ENCODE measurements at places on chromosomes 3 and 15. TPM values are rescaled to one million over a fixed set of nuclear protein-coding genes. Genes with fewer than 3 reads are reported as not detected.

ADCY5 gene
- total RNA-seq = not detected

ZFYVE19 gene
- 18.5 TPM for total RNA-seq

MCTP2 gene
- total RNA-seq = 0.53 TPM

NLGN1 gene
- 52.5 TPM for total RNA-seq

SGO1 gene
- 26.0 TPM for total RNA-seq

VEPH1 gene
- total RNA-seq = 325 TPM

MUC20 gene
- total RNA-seq = not detected

ATOSA gene
- 56.4 TPM for total RNA-seq

FGD5 gene
- total RNA-seq = 107 TPM

TRAT1 gene
- not detected for total RNA-seq

Data from thoracic aorta endothelial cell (primary cell).